ENCODE measurements at places on chromosomes 2 and 18.

GRCh38 chr2:68110102-68110501, 47.3 kb upstream of the C1D start:
- no peak for DNase-seq

- DNase-seq: no peak
These were observed 3.6 kb downstream of the SCLY start for GRCh38 chr2:238064376-238064775.

DNA sequence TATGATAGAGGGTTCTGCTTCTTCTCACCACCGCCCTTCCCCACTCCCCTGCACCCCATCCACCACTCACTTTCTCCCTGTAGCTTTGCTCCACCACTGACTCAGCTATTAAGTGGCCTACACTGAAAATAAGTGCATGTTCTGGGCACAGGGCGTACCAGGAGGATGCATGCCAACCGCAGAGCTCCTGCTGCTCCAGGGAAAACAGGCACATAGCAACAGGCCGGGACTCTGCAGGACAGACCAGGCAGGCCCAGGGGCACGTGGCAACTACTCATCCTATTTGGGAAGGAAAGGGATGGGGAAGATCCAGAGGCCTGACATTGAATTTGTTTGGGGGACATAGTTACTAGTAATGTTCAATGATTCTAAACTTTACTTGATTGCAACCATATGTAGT, 28.4 kb downstream of the ARL4C start:
- DNase-seq: no peak

DNA sequence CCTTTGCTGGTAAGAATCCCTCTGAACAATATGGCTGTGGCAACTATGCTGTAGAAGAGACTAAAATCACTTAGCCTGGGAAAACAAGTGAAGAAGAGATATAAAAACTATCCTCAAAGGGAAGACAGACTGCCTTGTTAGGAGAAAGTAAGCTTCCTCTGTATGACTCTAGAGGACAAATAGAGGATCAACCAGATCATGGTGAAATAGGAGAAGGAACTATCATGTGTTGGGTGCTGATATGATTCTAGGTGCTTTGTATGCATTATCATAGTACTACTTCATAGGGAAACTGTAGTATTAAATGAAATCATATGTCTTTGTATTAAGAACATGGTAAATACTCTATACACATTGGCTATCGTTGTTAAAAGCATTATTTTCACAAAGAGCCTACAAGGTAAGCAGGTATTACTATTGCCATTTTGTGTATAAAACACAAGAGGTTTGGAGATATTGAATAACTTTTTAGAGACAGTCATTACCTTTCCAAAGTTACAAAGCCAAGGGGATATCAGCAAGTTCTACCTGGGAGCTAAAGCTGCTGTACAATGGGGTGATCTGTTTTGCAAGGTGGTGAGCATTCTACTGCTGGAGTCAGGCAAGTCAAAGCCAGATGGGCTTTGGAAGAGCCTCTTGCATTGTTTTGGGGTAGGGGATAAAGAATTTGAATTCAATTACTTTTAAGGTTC, 402.6 kb downstream of the ALK start:
- no peak for DNase-seq

DNA sequence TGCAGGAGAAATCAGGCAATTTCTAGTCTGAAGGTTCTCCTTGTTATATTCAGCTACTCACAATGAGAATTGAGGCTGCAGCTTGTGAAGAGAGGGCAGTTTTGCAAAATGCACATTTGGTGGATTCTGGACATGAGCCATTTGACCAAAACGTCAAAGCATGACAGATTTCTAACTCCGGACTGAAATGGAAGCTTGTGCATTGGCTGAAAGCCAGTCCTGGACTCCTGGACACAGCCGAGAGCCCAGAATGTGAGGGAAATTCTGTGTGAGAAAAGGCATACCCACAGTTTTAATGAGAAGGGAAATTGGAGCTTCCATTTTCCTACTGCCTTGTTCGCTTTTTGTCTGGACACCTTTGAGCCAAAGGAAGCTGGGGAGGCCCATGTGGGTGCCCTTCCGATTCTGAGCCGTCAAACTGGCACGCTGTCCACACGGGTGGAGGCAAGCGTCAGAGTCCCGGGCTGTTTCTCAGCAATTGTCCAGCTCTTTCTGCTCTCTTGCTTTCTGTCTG, 23.7 kb upstream of the ROCK2 start:
- DNase-seq: no peak

DNA sequence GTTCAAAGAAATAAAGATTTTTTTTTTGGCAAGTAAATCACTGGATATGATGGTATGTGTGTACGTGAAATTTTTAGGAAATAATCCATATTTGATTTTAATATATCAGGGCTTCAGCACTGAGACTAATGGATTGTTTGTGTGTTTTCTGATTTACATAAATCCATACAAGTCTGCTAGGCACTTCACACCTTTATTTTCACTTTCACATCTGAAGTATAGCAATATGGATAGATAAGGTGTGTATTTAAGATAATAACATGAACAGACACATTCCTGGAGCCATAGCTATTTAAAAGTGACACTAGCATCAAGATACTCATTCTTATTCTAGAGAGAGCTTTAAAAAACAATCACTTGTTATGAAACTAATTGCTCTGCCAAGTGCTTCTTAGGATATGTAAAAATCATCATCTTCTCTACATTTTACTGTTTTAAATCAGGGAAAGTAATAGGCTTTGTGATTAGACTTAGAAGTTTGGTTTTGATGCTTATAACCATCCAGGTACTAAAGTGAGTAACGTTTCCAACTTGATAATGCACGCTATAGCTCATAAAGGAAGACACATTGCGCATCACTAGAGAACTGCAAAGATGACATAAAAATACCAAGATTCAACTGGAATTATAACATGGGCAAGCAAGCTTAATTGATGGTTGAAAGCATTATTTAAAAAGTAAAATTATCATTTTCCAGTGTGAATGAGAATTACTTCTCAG, 208.9 kb downstream of the ZEB2 start:
- no peak for DNase-seq

- DNase-seq: no peak
These were observed 320.8 kb downstream of the AFF3 start for GRCh38 chr2:99821572-99821971.

- DNase-seq: peak; percentile 34
These were observed 47.8 kb upstream of the MAPRE3 start for GRCh38 chr2:26922405-26923188.

DNA sequence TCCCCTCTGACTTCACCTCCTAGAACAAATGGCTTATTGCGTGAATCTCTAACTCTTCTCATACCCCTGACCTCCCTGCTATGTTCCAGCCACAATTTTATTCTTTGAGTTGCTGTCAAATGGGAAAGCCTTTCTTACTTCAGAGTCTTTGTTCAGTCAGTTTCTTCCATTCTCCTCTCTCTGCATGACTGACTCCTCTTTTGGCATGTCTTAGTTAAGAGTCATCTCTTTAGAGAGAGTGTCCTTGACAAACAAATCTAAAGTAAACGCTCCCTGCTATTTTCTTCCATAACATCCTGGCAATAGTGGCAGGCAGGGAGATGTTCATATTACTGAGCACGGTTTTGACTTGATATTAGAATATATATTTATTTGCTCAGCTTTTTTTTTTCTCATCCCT, 170.7 kb upstream of the ERBB4 start:
- no peak for DNase-seq

DNA sequence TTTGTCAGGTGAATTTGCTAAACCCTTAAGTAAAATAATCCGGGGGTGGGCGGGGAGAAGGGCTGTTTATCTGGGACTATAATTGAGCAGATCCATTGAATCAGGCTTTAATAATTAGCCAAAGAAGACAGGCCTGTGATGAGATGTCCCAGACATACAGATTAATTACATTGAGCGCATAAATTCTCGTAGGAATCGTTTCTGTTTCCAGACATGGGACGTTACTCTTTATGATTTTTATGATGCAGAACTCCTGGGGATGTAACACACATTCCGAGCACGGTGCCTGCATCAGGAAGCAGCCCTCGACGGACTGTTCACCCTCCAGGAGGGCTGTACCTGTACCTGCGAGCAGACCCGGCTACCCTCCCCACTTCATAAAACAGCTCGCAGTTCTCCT, 88.9 kb downstream of the SMIM21 start:
- no peak for DNase-seq

DNA sequence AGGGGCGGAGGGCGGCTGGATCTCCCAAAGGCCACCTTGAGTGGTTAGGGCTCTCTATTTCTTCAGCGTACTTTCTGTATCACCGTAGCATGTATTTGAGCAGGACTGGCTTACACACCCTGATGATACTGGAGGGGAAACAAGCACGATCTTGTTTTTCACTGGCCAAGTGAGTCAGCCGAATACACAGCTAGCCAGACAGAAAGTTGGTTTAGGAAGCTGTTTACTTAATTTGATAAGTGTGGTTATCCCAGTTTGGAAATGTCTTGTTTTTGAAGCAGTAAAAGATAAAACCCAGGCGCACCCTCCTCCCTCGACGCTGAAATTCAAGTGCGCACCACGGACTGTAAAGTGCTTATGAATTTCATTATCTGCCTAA, 582 bp downstream of the RIOK3 start:
- no peak for DNase-seq

DNA sequence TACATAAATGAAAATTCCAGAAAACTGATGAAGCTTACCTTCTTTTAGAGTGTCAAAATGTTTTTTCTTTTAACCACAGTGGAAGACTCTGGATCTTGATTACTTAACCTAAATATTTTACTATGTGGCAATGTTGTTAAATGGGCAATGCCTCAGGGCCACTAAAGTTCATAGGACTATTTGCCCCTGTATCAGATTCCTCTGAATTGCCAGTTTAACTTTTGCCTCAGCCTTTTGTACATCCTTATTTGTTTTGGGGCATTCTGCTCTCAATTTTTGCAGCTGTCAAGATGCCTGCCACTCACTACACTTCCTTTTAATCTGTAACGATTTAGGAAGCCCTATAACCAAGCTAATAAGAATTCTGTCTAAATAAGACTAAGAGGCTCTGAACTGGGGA, 31.7 kb upstream of the SERTAD2 start:
- no peak for DNase-seq

DNA sequence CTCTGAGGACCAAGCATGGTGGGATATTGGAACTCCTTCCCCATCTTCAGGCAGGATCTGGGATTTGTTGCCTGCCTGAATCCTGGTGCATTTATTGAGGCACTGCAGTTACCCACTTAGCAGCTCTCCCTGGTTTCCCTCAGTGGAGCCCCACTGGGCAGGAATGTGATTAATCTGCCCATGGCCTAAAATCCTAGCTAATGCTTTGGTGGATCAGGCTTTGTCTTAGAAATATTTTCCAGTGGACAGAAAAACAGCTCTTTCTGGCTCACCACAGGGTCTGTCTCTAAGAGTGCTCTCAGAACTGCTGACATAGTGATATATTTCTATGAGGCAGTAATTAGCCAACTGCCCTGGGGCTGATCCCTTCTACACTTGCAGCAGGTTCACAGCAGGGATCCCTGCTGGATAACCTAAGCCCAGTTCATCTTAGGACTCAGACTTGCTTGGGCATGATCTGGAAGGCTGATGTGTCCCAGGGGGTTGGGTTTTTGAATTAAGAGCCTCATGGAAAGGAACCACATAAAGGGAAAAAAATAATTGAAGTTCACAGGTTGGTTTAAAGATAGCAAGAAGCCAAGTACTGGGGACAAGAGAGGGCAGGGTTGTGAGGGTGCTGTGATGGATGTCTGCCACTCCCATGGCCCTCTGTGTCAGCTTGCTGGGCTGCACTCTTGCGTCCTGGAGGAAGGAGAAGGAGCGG, 44.3 kb upstream of the ZDBF2 start:
- no peak for DNase-seq

GRCh38 chr2:20366672-20367116, 16.1 kb upstream of the PUM2 start:
- DNase-seq: no peak

- DNase-seq: no peak
These were observed 1.4 kb upstream of the ZNF396 start for GRCh38 chr18:35378574-35378896.
